ENCODE measurements at places on chromosomes 7 and 10.

DNA sequence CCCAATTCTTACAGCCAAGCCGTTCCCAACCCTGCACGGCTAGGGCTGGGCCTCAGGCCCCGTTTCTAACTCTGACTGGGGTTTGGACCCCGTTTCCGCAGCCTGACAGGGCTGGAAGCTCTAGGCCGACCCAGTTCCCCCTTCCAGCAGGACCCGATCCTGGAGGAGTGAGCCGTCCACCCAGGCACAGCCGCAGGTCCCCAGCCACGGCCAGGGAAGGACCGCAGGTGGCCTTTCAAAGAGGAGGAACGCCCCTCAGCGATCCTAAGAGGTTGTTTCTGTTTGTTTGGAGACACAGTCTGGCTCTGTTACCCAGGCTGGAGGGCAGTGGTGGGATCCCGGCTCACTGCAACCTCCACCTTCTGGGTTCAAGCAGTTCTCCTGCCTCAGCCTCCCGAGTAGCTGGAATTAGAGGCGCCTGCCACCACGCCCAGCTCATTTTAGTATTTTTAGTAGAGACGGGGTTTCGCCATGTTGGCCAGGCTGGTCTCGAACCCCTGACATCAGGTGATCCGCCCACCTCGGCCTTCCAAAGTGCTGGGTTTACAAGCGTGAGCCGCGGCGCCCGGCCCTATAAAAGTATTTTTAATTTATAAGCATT lies 778 bp upstream of the GET4 start:
- no peak for DNase-seq

- no peak for DNase-seq
Measured at GRCh38 chr10:24759672-24760071, 36.0 kb upstream of the ARHGAP21 start.

DNA sequence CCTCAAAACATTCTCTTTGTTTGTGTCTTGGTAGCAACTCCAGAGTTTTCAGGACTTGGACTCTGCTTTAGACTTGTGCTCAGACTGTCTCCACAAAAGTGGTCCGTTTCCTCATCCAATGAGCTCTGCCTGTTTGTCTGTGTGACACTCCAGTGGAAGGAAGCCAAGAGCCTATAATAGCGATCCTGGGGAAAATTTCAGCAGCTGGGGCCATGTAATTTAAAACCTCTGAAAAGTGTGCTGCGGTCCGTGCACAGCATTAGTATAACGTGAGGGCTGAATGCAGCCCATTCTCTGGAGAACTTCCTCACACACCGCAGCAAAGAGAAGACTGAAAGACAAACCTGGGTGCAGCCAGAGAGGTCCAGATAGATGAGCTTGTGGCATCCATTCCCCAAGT lies at the start of gene LRRC17:
TSS of gene LRRC17 (plus strand) at position 259 of the 400 bp plus-strand sequence. CDS start 20,914 bp downstream, outside the sequence.
- no peak for DNase-seq

- DNase-seq, result no peak
Measured at GRCh38 chr7:123433665-123434064, 100.7 kb downstream of the IQUB start.

- DNase-seq, result no peak
Measured at GRCh38 chr7:2465928-2466327, 10.3 kb downstream of the GRIFIN start.

GRCh38 chr10:5538446-5538845 lies 13.7 kb downstream of the CALML3 start:
- no peak for DNase-seq

DNA sequence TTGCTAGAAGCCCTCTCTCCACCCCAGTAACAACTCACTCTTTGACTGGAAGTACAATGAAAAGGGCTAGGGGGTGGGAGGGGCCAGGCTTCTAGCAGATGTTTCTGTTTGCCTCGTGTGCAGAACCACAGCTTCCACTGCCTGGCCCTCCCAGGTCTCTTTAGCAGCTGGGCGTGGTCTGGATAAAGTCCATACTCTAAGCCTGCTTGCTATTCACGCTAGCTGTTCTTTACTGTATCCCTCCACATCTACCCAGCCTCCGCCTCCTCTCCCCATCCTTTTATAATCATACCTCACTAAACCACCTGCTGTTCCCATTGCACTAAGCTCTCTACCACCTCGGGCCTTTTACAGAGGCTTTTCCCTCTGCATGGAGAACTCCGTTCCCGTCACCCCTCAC lies 288.8 kb downstream of the CAMK1D start:
- no peak for DNase-seq

Data from activated T-helper 1 cell treated with anti-CD3 and anti-CD28 coated beads, Interleukin-2, amount 50 U/mL, for 16 hours (primary cell).